ENCODE measurements at places on chromosomes 16 and 17. TPM values are rescaled to one million over a fixed set of nuclear protein-coding genes. Genes with fewer than 3 reads are reported as not detected.

The FAM20A gene
- total RNA-seq: 60.0 TPM

The ACSM2B gene
- not detected for total RNA-seq

DNA sequence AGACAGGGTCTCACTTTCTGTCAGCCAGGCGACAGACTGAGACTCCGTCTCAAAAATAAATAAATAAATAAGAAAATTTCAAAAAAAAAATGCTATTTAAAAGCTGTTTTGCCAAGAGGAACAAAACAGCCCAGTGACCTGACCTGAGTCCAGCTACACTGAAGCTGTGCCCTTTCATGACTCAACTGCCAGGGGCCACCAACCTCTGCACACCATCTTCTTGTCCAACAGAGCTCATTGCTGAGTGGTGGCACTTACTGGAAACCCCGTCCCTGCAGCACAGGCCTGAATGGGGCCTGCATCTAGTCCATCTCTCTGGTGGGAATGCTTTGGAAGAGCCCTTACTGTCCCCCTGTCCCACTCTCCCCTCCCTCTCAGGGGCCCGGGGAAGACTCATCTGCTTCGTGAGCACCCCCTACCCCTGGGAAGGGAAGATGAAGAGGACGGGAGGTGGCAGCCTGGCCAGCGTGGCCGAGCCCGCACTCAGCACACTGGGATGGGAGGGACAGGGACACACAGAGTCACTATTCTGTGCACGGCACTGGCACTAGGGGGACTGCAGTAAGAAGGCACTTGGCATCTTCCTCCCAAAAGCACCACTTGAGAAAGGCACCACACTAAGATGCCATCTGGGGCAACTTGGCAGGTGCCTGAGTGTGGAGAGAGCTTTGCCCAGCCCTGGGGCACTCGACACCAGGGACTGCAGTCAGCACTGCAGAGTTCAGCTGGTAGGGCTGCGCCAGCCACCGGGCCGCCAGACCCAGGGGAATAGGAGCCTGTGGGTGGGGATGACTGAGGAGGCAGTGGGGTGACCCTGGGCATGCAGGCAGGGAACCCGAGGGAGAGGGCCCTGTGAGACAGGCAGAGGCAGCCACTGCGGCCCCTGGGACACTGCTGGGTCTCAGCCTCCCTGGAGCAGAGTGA lies 13.5 kb downstream of the FBXO31 start:
- no peak for DNase-seq

GRCh38 chr16:83059237-83059636 lies 432.5 kb downstream of the CDH13 start:
- DNase-seq: no peak

DNA sequence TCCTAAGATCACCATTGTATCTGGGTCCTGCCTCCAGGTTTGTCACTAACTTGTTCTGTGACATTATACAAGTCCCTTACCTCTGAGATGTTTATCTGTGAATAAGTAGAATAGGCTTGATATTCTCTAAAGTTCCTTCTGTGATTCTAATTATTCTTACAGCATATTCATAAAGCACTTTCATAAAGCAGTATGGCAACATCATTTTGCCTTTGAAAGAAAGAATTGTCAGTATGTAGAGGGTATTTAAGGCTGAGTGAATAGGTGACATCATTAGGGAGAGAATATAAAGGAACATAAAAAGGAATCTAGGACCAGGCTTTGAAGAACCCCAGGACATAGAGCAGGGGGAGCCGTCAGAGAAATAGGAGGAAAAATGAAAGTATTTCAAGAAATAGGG lies 15.6 kb downstream of the VMP1 start:
- DNase-seq: no peak

The PRKCB gene
- 1.2 TPM for total RNA-seq

The WFIKKN2 gene
- not detected for total RNA-seq

DNA sequence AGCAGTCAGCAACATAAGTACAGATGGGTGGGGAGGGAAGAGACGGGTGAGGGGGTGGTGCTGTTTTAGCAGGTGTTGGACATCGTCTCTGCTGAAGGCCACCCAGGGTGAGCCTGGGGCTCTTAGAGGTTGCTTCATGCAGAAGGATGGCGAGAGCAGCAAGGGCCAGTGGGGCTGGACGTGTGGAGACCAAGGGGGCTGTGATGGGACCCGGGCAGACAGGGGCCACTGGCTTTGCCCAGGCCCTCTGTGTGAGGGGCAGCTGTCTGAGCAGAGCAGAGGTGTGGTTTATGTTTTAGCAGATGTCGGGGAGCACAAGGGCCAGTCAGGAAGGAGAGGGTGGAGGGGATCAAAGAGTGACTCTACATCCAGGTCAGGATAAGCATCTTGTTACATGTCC lies 4.8 kb downstream of the NARF start:
- DNase-seq: no peak

Data from ascending aorta (tissue), 2 donors.